Endothelial cell of umbilical vein (primary cell): ENCODE measurements at places on chromosomes 7 and 10.

- DNase-seq = no peak
These were observed 77.1 kb downstream of the CREM start for GRCh38 chr10:35203745-35204144.

DNA sequence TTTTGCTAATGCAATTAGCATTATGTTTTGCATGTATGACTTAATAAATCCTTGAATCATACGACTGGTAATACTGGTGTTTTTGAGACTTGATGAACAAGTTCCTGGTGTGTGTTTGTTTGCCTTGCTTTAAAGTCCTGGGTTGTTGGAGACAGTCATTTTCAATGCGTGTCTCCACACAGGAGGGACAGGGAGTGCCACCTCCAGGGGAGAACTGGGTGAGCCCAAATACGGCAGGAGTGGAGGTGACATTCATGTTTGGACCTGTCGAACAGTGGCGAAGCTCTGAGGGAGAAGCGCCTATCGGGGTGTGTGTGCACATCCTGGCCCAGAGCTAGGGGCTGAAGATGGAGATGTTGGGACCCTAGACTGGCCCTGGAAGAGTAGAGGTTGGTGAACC lies 43.8 kb downstream of the DAGLB start:
- DNase-seq = no peak

- DNase-seq = no peak
These were observed 310.5 kb downstream of the GPAM start for GRCh38 chr10:111873041-111873440.

DNA sequence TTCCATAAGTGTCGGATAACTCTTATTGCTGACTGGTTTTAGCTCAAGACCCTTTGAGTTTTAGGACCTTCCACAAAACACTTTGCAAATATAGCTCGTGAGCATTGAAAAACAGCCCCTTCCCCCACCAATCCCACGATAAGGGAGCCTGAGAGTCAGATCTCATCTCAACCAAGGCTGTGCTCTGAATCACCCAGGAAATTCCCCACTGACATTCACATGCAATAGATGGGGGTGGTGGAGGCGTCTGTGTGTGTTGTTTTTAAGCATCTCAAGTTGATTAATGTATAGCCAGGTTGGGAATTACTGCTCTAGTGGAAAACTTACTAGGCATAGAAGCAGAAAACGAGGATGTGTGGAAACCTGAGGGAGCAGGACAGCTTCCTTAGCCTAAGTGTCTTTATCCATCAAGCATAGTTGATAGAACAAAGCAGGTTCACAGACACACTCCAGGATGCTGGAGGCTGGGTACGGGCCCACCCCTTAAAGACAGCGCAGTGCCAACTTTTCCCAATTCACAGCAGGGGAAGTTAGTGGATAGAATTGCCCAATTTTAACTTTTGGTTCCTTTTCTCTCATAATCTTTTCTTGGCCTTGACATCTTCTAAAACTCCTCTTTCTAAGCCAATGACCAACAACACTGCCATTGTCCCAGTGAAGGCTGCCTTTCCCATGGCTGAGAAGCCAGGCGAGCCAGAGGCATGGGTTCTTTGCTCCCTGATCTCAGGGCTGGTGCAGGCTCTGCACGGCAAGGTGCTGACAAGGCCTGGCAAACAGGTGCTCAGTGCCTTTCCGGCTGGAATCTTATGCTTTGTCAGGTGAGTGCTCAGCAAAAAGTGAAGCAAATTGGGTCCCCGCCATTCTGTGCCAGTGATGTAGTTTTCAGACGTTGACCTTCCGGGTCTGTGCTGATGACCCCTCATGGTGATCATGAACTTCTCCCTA lies 98.5 kb upstream of the INSIG1 start:
- DNase-seq = no peak

DNA sequence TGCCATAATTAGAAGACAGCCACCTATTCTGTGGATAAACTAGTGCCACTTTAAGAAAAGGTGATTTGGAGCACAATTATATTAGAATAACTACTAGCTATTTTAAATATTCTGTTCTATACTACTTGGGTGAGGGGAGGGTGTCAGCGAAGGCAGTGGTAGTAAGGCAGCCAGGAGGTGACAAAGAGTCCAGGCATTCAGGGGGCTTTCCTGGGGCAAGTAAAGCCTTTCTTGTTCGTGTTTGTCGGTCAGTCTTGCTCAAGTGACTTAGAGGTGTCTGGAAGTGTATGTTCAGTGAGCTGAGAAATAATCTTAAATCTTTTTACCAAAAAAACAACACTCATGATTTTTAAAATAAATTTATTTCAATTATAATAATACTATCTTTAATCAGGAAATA lies 34.4 kb downstream of the ADD3 start:
- peak; percentile 68 for DNase-seq

- DNase-seq = no peak
These were observed 6.0 kb downstream of the GNG11 start for GRCh38 chr7:93927585-93927984.

DNA sequence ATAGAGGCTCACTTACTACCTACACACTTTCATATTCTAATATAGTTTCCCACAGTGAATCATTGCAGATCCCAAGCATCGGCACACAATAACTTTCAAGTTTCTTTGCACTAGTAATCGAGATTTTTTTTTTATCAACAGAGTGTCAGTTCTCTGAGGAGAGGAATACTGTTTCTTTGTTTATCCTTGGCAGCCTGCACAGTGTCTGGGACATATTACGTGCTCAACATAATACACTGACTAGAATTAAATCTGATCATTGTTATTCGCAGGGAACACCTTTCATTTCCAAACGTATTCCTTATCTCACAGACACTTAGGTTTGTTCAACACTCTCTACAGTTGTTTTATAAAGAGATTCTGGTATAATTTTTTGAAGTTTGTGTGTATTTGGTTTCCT lies 95.3 kb downstream of the CACNA2D1 start:
- DNase-seq = no peak

DNA sequence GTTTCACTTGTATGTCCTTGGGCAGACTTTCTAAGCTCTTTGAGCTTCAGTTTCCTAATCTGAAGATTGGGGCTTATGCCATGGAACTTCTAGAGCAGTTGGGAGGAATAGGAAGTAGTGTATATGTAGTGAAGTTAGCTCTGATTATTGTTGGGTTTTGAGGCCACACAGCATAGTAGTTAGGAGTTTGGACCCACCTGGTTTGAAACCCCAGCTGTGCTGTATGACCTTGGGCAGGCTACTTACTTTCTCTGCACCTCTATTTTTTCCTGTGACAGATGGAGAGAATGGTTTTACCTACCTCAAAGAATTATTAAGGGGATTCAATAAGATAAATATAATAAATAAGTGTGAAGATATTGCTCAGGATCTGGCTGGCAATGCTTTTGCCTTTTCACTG lies 61.4 kb upstream of the ADRB1 start:
- no peak for DNase-seq

DNA sequence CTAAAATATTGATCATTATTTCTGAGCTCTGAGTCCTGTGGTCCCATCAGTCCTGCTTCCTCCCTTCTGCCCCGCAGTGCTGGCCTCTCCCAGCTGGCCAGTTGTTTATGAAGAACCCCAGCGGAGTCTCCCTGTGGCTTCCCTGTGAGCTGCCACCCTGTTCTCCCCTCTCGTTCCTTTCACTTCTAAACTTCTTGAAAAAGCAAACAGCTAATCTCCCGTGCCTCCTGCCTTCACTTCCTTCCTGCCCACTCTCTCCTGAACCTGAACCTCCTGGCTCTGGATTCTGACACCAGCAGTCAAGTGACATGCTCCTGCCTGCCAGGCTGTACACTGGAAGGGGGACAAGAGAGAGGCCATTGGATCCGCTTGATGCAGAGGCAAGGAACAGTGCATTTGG lies 63.7 kb upstream of the ZPBP start:
- no peak for DNase-seq

GRCh38 chr10:125164421-125164820 lies 4.1 kb upstream of the CTBP2 start:
- DNase-seq = no peak

DNA sequence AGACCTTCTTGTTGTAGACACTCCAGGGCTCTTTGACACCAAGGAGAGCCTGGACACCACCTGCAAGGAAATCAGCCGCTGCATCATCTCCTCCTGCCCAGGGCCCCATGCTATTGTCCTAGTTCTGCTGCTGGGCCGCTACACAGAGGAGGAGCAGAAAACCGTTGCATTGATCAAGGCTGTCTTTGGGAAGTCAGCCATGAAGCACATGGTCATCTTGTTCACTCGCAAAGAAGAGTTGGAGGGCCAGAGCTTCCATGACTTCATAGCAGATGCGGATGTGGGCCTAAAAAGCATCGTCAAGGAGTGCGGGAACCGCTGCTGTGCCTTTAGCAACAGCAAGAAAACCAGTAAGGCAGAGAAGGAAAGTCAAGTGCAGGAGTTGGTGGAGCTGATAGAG lies 5.5 kb downstream of the GIMAP7 start:
- no peak for DNase-seq

DNA sequence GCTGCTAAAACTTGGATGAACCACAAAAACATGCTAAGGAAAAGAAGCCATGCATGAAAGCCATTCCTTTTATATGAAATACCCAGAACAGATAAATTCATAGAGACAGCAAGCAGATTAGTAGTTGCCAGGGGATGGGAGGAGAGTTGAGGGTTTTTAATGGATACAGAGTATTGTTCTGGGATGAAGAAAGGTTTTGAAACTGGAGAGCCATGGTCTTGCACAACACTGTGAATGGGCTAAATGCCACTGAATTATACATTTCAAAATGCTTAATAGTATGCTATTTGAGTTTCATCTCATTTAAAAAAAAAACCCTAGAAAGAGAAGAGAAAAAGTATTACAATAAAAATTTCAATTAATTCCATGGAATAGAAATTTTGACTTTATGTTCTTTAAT lies 154.3 kb downstream of the GNAT3 start:
- no peak for DNase-seq

- DNase-seq = no peak
These were observed 149.1 kb downstream of the KIAA1217 start for GRCh38 chr10:24358022-24358421.

DNA sequence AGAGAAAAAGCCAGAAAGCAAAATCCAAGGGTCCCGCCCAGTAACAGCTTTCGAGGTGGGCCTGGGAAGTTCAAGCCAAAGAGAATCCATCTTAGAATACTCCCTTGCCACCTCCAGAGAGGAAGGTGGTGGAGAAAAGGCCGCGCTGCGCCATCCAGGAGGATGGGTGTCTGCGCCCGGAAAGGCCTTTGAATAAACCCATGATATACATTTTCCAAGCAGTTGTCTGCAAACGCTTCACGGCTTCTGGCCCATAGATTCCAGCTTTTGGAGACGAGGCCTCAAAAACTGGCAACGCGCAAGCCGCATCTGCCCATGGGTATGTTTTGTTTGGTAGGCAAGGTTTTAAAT lies 17.8 kb downstream of the RGS10 start:
- no peak for DNase-seq

DNA sequence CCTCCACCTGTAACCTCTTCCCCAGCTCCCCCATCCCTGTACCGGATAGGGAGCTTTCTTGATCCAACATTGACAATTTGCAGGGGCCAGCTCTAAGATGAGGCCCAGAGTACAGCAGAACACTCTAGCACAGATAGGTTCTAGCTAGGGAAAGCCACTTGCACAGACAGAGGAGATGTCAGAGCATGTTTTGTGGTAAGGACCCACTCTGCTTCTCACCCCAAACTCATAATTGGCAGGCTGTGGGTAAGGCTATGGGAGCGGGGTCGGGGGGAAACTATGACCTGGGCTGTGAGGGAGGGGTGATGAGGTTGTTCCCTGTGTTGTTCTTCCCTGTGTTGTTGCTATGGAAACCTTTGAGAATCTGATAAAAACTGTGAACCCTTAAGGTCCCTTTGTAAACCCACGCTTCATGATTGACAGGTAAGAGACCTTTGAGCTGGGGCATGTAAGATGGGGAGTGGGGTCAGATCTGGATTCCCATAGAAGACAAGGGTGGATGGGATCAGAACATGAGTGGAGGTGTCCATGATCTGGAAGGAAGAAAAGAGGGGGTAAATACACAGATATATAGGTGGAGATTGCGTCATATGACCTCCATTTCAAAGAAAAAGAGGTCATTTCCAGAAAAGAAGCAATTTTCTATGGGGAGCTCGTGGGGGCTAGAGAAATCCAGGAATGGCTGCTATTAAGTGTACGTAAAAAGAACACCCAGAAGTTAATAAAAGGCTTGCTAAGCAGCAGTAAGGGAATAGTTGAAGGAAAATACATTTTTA lies 4.0 kb downstream of the CALD1 start:
- DNase-seq = no peak

GRCh38 chr10:34674176-34674575 lies 140.9 kb downstream of the PARD3 start:
- no peak for DNase-seq

- DNase-seq = no peak
These were observed 75.9 kb upstream of the SCIN start for GRCh38 chr7:12494687-12495024.

DNA sequence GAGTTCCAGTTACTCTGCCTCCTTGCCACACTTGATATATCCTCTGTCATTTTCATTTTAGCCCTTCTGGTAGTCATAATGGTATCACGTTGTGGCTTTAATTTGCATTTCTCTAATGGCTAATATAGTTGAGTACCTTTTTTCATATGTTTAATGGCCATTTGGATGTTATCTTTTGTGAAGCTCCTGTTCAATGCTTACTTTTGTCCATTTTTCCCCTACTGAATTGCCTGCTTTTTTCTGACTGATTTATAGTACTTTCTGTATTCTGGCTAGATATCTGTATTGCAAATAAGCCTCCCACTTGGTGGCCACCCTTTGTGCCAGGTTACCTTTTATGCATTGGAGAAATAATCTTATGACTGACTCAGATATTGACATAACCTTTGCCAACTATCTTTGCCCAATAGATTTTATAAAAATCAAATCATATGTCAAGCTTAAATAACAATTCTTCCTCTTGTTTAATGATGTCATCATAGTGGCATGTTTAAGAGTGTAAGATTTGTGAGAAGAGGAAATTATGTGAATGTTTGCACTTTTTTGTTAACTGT lies 50.6 kb downstream of the PRPF18 start:
- peak; percentile 71 for DNase-seq

- no peak for DNase-seq
These were observed 189.4 kb downstream of the RPS24 start for GRCh38 chr10:78223088-78223487.

DNA sequence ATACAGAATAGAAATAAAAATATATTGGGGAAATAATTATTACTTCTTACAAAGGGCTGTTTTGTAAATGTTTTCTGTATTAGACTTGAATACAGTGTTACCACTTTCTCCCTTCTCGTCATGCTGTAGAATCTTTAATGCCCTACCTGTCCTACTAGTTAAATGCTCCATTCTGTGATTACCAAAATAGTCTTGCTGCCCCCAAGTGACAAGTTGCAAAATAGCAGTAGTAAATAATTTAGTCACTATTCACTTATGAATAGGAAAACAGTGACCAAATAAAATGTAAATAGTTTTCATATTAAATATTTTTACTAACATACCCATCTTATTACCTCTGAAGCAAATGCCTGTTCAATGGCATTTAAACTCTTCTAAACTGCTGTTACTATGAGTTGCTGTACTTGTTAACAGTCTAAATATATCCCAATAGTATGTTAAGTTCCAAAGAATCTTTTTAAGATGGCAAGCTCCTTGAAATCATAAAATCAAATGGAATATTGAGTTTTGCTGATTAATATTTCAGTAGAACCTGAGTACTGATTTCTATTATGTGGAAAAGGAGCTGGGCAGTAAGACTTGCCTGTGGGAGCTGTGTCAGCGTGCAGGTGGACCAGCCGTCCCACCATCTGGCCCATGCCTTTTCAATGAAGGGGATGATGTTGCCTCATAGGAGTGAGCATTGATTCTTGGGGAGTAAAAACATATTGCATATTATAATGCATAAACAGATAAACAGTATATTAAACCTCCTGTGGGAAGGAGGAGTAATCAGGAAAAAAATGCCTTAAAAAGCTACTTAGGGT lies 18.1 kb upstream of the OIT3 start:
- DNase-seq = peak; percentile 66

- no peak for DNase-seq
These were observed 75.2 kb downstream of the TNS3 start for GRCh38 chr7:47506382-47507339.
